Cerebellar nuclear complex (tissue), 1 donor: ENCODE measurements at places on chromosomes 2 and 18.

DNA sequence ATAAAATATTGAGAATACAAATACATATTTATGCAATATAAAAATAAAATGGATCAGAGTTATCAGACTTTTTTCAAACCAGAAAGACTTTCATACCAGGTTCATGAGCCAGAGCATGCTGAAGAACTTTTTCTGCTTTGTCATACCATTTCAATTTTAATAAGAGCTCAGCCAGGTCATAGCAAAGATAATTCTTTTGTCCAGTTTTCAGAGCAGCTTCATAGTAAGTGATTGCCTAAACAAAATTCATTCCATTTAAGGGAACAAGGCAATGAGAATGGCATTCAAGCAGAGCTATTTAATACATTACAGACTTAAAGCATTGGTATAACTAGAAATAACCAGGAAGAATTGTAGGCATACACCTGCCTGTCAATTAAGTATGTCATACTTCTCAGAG lies 42.3 kb downstream of the TTC21B start:
- no peak for DNase-seq

DNA sequence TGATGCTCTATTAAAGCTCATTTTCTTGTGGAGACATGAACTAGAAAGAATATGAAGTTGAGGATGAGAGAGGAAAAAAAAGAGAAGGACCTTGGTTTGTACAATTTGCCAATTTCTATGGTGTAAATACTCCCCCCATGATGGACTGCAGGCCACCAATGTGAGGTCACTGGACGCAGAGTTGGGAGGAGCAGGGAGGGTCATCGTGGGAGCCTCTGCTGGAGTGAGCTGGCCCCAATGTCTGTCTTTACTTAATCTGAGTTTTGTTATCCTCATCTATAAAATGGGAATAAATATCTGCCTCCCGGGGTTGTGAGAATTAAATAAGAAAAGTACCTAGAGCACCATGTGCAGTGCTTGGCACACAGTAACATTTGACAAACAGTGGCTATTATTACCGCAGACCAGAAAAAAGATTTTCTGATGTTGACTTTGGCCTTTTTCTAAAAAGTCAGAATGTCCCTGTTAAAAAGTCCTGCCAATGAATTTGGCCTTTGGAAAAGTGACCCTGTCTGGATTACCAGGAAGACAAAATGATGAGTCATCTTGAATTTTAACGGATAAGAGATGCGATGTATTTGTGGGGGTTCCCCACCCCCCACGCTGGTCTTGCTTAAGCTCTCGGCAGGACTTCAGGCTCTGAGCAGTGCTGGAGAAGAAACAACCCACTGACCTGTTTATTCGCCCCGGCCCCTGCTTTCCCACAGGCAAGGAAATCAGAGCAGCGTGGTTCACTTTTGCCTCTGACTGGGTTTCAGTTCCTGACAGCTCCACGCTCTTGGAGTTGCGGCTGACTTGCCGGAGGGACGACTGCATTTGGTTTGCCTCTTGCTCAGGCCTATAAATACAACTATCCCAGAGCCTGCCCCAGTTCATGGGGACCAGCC lies 50.3 kb upstream of the FOSL2 start:
- DNase-seq: no peak

DNA sequence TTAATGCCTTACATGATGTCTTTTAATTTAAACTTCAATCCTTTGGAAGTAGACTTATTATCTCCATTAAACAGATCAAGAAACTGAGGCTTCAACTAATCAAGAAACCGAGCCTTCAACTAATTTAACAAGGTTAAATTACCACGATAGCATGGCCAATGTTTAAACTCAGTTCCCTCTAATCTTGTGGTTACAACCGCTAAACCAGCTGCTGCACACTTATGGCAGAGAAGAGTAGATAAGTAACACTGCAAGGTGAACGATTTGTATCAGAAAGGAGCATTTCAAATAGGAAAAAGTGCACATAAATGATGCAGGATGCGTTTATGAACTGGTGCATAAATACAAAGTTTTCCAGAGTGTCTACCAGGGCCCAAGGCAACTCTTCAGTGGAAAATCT lies 144.6 kb upstream of the CAVIN2 start:
- DNase-seq: no peak

DNA sequence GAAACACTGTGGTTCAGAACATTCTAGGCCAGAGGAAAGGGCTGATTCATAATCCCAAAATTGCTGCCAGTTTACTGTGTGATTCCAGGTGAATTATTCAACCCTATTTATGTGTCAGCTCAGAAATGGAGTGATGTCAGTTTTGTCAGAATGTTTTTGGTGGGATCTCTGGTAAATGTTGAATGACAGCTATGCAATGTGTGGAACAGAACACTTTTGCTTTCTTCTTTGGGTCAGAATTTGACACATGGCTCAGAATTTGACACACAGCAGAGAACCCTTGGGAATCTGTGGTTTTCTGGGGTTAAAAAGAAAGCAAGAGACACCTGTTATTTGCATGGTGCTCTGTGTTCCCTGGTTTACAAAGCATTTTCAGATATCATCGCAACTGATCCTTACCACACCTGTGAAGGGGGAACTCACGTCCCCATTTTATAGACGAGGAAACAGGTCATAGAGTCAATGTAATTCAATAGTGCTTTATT lies 1.6 kb upstream of the MTA3 start:
- DNase-seq: no peak

DNA sequence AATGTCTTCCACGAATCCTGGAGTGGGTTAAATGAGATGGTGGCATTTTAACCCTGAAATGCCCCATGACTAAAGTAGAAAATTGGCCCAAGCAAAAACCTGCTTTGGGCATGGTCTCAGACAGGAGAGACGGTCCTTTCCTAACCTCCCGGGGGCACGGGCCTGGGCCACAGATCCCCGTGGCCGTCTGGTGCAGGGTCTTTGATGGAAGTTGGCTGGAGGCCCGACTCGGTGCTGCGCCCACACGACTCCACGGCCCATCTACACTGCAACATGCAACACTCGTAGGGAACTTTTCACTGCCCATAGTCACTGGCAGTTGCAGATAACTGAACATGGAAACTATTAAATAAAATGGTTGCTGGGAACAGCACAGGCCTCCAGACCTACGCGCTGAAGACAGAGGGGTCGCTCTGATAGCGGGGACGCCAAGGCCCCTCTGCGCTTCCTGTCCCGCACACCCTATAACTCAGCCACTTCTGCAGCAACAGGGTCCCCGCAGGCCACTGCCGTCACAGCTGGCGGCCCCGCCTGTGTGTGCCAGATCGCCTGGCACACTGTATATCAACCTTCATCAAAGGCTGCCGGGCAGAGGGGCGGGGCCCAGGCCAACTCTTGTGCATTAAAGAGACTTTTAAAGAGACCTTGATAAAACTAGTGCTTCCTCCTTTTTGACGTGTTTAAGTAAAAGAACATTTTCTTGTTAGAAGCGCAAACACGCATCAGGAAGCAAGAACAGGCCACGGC lies 214.1 kb downstream of the TWIST2 start:
- no peak for DNase-seq

GRCh38 chr2:88810488-88810887 lies 119.0 kb downstream of the RPIA start:
- DNase-seq: no peak

GRCh38 chr2:78576409-78576808 lies 449.1 kb upstream of the REG3G start:
- DNase-seq: no peak

- DNase-seq: no peak
Measured at GRCh38 chr2:218290316-218291261, 1.7 kb downstream of the TMBIM1 start.

- no peak for DNase-seq
Measured at GRCh38 chr2:101644842-101645383, 52.6 kb upstream of the MAP4K4 start.

- DNase-seq: no peak
Measured at GRCh38 chr2:7430421-7430868, 513.2 kb downstream of the RNF144A start.

GRCh38 chr2:219642069-219642454 lies 14.6 kb downstream of the SLC4A3 start:
- DNase-seq: no peak

- no peak for DNase-seq
Measured at GRCh38 chr2:233039846-233040530, 7.5 kb downstream of the NEU2 start.

DNA sequence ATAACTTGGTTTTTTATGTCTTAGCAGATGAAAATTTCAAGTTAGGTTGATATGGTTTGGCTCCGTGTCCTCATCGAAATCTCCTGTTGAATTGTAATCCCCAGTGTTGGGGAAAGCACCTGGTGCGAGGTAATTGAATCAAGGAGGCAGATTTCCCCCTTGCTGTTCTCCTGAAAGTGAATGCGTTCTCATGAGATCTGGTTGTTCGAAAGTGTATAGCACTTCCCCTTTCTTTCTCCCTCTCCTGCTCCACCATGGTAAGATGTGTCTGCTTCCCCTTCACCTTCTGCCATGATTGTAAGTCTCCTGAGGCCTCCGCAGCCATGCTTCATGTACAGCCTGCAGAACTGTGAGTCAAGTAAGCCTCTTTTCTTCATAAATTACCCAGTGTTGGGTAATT lies 242.1 kb upstream of the TNP1 start:
- DNase-seq: no peak

DNA sequence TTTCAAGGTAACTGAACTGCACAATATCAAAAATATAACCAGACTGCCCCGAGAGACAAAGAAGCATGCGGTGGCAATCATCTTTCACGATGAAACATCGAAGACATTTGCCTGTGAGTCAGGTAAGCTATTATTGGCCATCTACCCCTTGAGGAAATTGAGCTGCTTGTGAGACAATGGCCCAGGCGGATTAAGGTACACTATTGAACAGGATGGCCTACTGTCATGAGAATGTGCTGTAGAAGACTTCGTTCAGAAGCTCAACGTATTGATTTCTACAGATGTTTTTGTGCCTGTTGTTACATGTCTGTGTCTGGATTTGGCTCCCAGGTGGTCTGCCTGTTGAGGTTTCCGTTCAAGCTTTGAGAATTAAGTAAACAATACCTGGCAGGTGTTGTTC lies 198.7 kb downstream of the DOK6 start:
- no peak for DNase-seq

DNA sequence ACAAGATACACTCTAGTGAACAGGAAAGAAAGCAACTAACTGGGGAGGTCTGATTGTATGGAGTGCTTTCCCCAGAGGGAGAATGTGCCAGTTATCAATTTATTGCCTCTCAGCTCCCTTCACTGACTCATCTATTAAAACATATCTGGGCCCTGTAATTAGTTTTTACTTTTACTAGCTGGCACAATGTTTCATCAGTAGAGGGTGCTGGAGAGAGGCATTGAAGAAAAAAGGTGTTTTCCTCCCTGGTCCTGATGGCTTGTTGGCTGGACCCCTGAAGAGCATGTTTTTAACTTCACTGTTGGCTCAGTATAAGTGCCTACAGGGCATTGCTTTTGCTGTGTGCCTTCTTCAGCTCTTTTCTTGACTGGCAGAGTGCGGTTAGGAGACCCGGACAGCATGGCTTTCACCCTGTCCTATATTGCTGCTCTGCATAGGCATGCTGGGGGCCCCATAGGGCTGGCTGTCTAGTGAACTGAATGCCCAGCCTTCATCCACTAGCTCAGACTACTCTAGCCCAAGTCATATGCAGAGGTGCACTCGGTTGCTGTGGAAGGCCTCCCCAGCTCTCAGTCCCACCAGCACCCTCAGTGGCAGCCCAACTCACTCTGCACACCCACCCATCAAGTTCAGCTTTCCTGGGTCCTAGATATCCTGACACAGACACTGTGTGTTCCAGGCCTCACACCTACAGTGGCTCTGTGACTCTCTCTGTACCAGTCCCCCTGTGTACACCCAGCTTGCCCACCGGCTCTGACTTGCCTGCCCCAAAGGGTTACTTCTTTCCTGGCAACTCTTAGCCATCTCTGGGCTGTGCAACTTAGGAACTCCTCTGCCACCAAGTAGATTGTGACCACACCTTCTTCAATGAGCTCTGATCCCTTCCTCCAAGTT lies 62.3 kb upstream of the ACYP2 start:
- DNase-seq: no peak

DNA sequence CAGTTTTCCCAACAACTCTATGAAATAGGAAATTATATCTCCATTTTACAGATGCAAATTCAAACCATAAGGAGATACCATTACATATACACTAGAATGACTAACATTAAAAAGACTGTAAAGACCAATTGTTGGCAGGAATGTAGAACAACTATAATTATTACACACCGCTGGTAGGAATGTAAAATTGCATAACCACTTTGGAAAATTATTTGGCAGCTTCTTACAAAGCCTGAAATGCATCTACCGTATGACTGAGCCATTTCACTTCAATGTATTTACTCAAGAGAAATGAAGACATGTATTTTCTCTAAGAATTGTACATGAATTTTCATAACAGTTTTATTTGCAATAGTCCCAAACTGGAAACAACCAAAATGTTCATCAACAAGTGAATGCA lies 189.1 kb upstream of the BCL2L11 start:
- DNase-seq: no peak

DNA sequence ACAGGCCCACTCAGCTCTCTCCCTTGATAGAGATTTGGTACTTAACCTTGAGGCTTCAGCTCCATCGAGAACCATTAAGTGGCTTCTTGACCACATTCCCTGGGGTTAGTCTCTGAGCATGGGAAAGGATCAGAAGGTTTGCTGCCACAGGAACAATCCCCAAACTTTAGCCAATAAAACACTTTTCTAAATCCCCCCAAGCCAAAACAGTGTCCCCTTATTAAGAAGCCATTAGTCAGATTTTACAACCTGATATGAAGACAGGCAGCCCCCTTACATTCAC lies 37.7 kb upstream of the SLC8A1 start:
- no peak for DNase-seq

- DNase-seq: no peak
Measured at GRCh38 chr2:38875227-38875575, 533 bp downstream of the DHX57 start.

GRCh38 chr2:27143285-27143684 lies 4.1 kb upstream of the PRR30 start:
- no peak for DNase-seq

DNA sequence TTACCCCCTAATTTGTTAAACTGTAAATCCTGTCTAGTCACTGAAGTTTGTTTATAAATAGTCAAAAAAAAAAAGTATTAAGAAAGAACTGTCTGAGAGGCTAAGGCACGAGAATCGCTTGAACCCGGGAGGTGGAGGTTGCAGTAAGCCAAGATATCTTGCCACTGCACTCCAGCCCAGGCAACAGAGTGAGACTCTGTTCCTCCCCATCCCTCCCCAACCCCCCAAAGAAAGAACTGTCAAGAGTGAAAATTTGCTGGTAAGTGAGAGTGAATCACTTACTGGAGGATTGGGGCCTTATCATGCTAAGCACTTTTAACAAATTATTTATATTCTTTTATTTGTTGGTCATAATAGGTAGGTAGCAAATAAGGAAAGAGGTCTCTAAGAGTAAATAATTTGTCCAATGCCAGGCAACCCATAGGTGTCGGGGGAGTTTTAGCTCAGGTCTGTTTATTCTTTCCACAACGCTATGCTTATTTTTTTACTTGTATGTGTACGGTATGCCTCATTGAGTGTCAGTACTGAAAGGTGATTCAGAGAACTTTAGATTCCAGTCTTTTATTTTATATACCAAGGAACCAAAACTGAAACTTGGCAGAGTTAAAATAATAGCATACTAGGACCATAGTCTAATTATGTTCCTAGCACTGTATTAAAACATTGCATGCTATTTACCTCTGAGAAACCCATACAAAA lies 2.5 kb downstream of the TAF4B start:
- DNase-seq: no peak

GRCh38 chr2:50687327-50687726 lies 344.6 kb downstream of the NRXN1 start:
- DNase-seq: no peak

- DNase-seq: no peak
Measured at GRCh38 chr2:72689579-72690195, 136.1 kb downstream of the EXOC6B start.

- no peak for DNase-seq
Measured at GRCh38 chr2:207216457-207216856, 50.7 kb upstream of the KLF7 start.

- no peak for DNase-seq
Measured at GRCh38 chr18:70188113-70188512, 17.4 kb downstream of the RTTN start.
